ENCODE measurements at places on chromosomes 1 and 21.
A peak's percentile ranks its signal among the peaks of the same experiment; 100 is the strongest.

GRCh38 chr1:18552631-18553030 is 71.9 kb downstream of the KLHDC7A start:
- DNase-seq: no peak

GRCh38 chr1:8862528-8862927 is 16.0 kb downstream of the ENO1 start:
- no peak for DNase-seq

DNA sequence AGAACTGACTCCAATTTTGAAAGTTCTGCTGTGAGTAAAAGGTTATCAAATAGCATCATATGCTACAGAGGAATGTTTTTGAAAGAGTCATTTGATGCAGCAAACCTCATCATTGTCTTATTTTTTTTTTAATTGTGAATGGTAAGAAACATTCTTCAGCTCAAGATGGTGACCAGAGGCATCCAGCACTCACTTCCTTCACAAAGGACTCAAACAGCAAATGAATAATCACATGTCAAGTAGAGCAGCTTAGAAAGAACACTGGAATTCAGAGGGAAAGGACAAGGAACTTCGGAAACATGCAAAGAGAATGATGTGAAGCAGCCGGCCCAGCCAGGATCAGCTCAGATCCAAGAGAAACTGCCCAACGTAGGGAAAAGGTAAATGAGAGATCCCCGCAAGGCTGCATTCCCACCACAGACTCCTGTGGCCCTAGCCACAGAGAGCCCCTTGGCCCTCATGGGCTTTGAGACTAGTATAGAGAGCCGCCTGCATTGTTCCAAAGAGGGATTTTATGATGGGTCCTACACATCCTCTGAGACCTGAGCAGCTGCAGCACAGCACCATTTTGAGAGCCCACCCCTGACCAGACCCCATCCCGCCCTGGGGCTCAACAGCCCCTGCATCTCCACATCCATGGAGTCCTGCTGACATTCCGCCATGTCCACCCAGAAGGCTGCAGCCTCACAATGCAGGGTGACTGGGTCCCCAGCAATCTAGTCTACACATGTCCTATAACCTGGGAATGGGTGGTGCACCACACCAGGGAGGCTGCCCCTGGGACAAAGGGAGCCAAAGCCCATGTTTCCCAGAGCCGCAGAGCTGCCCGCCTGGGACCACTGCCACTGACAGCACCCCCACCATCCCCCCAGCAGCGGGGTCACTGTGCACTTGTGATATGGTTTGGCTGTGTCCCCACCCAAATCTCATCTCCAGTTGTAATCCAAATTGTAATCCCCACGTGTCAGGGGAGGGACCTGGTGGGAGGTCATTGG is 21.2 kb upstream of the UTS2 start:
- no peak for DNase-seq

GRCh38 chr1:160411271-160412027 is 11.1 kb downstream of the VANGL2 start:
- no peak for DNase-seq

GRCh38 chr1:29761159-29761928 is 525.0 kb downstream of the PTPRU start:
- no peak for DNase-seq

- no peak for DNase-seq
Measured at GRCh38 chr1:50985094-50985493, 15.0 kb downstream of the CDKN2C start.

DNA sequence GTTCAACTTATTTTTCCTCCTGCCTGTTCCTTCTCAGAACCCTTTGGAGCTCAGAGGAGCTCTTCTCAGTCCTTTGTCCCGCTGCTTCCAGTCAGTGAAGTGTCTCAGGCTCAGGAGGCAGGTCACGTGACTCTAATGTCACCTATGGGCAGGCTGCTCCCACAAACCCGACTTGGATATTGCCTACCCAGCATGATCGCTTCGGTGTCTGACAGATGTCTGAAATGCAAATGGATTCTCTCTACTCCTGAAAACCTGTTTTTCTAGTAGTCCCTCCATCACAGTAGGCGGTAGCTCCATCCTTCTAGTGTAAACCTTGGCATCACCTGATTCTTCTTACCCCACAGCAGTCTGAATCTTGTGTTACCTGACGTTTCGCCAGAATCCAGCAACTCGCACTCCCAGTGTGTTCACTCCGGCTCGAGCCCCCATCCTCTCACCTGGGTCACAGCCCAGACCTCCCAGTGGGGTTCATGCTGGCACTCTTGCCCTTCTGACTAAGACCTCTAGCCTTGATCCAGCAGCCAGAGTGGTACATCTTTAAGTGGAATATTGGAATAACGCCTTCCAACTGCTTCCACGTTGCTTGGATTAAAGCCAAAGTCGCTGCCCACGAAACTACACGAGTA is 5.4 kb downstream of the PADI6 start:
- DNase-seq: no peak

DNA sequence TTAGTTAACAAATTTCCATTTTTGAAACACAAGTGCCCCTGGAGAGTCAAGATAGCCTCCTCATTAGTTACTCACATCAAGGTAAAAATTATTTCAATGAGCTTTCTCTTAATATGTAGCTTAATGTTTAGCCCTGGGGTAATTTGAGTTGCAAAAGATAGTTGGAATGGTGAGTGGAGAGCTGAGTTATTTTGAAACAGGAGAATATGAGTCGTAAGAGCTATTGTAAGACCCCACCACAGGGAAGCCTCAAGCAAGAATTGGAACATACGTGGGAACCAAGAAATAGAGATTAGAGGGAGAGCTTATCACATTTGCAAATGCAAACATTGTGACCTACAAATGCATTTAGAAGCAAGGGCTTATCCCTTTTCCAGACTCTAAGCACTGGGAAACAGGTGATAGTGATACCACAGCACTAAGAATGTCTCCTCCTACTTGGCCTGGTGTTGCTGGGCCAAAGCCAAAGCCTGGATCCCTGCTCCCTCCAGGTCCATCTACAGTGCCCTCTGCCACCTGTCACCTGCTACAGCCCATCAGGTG is 635.1 kb downstream of the PTPRC start:
- no peak for DNase-seq

- peak; percentile 3 for DNase-seq
Measured at GRCh38 chr1:25433389-25434186, 2.9 kb downstream of the MACO1 start.

DNA sequence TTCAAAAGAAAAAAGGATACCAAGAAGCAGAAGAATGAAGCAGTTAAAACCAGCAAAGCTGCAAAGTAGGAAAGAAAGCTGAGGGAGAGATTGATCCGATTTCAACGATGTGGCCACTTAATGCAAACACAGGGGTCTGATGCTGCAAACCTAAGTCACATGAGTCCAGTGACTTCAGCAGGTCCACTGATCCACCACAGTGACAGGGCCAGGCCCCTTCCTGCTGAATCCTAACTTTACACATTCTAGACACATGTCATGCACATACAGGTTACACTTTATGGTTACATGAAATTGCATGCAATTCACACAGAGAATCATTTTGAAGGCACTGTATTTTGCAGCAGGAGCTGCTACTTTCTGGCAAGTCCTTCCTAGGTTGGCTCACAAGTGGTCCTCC is 59.0 kb upstream of the LBR start:
- DNase-seq: no peak

- no peak for DNase-seq
Measured at GRCh38 chr1:208349694-208350330, 105.6 kb upstream of the PLXNA2 start.

DNA sequence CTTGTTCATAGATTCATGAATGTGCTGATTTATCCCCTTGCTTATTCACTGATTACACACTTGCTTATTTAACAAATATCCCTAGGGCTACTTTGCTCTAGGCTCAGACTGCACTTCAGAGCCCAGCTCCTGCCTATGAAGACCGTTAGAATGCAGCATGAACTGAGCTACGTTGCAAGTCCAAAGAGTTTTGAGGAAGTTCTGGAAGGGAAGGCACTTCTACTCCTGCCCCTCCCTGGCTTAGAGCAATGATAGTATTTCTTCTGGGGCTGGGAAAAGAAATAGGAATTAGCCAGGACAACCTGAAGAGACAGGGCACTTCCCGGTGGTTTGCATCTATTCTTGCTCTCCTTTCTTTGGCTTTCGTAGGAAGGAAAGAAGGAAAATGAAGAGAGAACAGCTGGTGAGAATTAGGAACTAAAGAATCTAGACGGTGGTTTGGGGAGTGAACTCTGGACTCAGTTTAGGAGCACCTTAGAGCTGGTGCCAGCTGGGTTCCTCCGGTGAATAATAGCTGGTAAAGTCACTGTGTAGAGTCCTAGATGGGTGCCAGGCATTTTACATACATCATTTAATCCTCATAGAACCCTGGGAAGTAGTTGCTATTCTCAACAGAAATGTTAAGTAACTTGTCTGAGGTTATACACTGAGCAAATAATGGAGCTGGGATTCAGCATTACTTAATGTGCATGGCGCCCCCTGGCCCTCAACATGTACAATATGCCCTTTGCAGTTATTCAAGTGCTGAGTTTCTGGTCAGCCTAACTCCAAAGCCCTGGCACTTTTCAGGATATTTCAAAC is 65.9 kb downstream of the NDUFS5 start:
- peak; percentile 76 for DNase-seq

DNA sequence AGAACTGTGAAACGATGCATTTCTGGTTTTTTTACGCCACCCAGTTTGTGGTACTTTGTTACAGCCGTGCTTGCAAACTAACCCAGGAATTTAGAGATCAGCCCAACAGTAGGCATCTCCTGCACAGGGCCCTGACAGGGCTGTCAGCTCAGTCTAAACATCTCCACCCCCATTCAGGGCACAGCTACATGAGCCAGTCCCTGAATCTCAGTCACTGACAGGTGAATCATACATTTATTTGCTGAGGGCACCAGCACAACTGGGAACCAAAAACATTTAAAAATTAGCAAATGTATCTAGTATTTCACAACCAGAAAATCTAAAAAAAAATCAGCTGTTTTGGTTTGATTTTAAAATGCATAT is 30.7 kb downstream of the PRDX6 start:
- no peak for DNase-seq

DNA sequence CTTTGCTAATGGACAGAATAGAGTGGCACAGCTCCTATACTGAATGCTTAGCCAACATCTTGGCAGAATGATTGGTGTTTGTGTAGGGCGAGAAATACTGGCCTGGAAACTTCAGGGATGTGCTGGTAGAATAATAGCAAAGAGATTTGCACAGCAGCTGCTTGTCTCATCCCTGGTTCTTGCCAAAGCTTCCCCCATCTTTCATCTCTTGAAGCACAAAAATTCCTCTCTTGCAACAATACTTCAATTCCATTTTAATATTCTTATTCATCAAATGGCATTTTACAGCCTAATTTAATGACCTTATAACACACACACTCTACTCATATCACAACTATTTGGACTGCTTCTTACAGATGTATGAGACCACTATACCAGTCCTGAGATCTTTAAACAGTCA is 37.7 kb downstream of the LHX8 start:
- DNase-seq: no peak

- no peak for DNase-seq
Measured at GRCh38 chr1:14693949-14694348, 95.5 kb downstream of the KAZN start.

GRCh38 chr1:234989479-234990327 is 138.9 kb downstream of the TOMM20 start:
- no peak for DNase-seq

- DNase-seq: no peak
Measured at GRCh38 chr1:245062741-245063305, 92.0 kb upstream of the KIF26B start.

DNA sequence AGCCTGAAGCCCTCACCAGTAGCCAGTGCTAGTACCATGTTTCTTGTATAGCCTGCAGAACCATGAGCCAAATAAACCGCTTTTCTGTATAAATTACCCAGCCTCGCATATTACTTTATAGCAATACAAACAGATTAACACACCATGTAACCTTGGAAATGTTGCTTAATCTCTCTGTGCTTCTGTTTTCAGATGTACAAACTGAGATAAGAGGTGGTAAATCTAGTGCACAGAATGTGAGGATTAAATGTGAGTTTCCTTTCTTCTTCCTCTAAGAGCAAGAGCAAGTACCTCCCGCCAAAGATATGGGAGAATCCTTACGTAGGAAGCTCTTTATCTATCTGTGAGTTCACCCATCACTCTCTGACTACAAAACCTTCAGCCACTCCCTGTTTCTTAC is 128.4 kb downstream of the HIVEP3 start:
- DNase-seq: no peak

DNA sequence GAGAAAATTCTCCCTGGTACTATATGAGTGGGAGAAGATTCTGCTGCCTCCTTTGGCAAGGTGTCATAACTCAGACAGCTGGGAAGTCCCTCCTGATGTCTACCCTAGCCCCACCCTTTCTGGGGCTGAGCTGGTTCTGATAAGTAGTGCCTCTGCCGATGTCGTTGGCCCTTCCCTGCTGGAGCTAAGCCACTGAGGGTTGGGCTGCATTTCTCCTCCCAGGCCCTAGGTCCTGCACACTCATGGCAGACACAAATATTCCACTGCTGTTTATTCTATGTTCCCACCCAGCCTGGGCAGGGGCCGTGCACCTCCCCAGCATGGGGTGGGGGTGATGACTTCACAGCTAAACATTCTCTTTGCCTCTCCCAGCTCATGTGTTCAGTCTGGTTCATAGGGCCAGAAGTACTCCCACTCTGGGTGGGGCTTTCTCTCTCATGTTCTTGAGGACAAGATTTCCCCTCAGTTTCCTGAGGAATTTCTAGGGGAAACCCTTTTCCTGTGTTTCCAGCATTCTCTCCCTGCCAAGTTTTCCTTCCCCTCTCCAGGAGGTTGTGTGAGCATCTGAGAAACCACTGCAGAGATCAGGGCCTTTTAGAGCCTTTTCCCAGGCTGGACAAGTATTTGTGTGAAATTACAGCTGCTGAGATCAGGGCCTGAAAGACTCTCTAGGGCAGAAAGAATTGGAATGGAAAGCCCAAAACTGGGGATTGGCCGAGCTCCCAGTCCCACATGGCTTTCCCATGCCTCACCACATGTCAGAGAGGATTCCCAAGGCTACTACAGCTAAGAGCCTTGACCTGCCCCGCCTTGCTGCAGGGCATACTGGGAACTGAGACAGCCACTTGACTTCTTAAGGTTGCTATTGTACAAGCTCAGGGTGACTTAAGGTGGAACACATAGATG is 66.2 kb downstream of the ATP2B4 start:
- DNase-seq: no peak

DNA sequence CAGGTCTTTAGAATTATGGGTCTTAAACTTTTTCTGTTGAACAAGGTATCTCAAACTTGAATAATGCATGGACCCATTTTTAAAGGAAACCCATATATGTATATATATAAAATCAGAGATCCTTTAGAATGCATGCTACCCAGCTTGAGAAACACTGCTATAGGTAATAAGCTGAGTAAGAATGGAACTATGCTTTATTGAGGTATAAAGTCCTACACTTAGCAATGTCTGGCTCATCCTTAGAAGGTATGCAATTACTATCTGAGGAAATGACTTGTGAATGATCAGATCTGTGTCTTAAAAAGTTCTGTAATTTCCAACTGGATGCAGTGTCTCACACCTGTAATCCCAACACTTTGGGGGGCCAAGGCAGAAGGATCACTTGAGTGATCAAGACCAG is 11.2 kb downstream of the TRAF3IP3 start:
- DNase-seq: no peak

All from amygdala (tissue), 56 donors.